ENCODE measurements at places on chromosomes 3 and 15.

- DNase-seq: no peak
Measured at GRCh38 chr3:123064914-123065313, 1.9 kb upstream of the PDIA5 start.

DNA sequence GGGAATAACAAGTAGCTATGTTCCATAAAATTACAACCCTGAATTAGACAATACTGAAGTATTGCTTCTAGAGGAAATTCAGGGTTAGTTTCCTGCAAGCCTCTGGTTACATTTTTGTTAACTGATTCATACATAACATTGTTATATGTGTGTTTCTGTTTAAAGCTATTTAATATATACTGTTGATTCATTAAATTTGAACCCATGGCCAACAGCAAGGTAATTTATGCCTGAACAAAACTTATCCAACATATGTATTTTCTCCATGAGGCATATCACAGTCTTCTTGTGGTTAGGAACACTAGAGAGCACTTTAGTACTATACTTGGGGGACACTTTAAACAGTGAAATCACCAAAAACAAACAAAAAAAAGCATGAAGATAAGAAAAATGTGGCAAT is 47.7 kb upstream of the PTX3 start:
- DNase-seq: no peak

- DNase-seq: no peak
Measured at GRCh38 chr3:193464889-193465288, 86.3 kb upstream of the ATP13A5 start.

GRCh38 chr3:126450744-126451143 is 24.9 kb downstream of the ZXDC start:
- no peak for DNase-seq

DNA sequence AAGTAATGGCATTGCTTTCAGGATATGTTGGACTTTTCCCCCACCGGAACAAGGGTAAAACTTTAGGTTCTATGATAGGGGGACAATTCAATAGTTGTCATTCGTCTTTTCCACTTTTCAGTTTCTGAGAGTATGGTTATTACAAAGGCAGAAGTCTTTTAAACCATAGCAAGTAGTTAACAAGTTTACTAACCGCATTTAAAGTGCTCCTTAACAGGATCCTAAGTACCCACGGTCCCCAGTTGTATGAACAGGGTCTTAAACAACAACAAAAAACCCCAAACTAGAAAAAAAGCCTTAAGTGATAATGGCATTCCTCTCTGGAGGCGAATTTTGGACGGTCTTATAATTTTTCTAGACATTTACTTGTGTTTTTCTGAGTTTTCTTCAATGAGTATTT is 831 bp downstream of the IFT57 start:
- DNase-seq: no peak

DNA sequence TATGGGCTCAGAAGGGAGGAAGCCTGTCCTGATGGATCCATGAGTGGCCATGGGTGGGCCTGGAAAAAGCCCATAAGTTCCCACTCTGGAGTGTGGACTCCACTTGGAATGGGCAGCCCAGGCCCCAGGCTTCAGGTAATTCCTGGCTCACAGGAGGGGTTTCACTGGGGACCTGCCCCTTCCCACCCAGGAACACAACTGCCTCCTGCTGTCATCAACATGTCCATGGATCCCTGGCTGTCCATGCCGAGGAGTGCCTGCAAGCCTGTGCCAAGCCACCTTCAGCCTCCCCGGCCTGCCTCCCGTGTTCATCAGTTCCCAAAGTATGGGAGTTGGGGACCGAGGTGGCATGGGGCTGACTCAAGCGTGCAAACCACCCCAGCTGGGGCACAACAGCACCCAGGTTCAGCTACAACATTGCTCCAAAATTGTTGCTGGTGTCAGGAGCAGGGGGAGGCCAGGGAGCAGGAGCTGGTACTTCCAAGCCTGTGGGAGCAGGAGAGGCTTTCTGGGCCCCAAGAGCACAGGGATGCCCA is 470.9 kb upstream of the ARL6 start:
- DNase-seq: no peak

GRCh38 chr3:14273901-14274611 is 95.4 kb downstream of the LSM3 start:
- DNase-seq: no peak

DNA sequence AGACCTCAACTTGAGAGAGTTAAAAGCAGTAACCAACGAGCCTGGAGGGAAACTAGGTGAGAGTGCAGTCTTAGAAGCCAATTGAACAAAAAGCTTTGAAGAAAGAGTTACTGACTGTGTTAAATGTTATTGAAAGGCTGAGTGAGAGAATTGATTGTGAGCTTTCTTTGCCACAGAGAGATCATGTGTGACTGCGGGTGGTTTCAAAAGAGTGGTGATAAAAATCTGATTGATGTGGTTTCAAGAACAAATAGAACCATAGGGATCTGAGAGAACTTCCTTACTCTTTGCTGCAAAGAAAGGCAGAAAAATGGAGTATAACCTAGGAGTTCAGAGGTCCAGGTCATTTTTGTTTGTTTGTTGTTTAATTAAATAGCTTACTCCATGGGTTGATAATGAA is 759.9 kb upstream of the ALCAM start:
- DNase-seq: no peak

- DNase-seq: no peak
Measured at GRCh38 chr3:11737742-11738141, 94.0 kb upstream of the VGLL4 start.
